GM23338 (cell line): ENCODE measurements at places on chromosomes 1 and 21.

DNA sequence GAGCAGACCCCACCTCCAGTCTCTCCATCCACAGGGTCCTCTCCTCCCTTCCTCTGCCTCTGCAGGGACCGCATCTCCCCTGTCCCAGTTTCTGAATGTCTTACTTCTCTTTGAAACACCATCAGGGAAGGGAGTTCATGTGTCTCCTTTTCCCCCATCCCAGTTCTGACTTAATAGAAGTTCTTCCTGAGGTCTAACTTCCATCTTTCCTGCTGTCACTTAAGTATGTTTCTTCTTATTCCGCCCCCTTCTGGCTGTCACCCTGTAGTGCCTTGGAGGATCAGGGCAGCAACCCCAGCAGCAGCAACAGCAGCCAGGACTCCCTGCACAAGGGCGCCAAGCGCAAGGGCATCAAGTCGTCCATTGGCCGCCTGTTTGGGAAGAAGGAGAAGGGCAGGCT lies 29.3 kb downstream of the MYOG start:
- DNase-seq: peak; percentile 55

GRCh38 chr1:4594286-4594991 lies 60.0 kb upstream of the AJAP1 start:
- DNase-seq: no peak

DNA sequence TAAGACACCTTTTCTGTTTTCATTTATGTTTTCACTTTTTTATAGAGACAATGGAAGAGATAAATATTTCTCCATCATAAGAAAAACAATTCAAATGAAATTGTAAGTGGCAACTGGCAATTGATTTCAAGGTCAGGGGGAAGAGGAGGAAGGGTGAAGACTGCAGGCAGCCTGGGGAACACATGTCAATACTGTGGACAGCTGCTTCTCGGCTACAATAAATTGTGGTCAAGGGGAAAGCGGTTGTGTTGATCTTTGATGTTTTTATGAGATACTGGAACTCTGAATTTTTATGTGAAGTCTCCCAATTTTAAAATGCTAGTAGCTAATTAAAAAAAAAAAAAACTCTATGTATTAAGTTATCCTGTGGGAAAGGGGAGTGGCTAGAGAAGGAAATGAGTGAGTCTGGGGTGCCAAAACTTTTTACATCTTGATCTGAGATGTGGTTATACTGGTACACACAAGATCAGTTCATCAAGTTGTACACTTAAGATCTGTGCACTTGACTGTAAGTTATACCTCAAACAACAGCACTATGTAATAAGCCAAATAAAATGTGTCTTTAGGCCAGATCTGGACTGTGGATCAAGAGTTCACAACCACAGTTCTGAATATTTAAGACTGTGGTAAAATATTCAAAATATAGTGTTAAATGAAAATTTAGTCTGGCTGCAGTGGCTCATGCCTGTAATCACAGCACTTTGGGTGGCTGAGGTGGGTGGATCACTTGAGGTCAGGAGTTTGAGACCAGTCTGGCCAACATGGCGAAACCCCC lies 18.0 kb downstream of the SSX2IP start:
- no peak for DNase-seq

DNA sequence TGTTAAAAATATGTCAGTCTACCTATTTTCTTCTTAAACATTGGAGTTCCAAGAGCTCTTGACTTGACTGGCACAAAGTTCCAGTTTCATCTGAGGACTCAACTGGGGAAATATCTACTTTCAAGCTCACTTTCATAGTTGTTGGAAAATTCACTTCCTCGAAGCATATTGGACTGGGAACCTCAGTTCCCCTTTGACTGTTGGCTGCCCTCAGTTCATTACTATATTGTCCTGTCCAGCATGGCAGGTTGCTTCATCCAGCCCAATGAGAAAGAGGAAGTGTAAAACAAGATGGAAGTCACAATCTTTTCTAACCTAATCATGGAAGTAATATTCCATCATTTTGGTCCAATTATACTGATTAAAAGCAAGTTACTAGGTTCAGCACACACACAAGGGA lies 54.3 kb downstream of the ZNF697 start:
- no peak for DNase-seq

- no peak for DNase-seq
Measured at GRCh38 chr1:212648431-212648830, 39.9 kb downstream of the ATF3 start.

GRCh38 chr1:214318356-214318755 lies 37.4 kb downstream of the SMYD2 start:
- no peak for DNase-seq

- DNase-seq: no peak
Measured at GRCh38 chr1:120133228-120133927, 42.9 kb downstream of the SEC22B start.

GRCh38 chr1:231871471-231871870 lies 244.9 kb downstream of the DISC1 start:
- no peak for DNase-seq

DNA sequence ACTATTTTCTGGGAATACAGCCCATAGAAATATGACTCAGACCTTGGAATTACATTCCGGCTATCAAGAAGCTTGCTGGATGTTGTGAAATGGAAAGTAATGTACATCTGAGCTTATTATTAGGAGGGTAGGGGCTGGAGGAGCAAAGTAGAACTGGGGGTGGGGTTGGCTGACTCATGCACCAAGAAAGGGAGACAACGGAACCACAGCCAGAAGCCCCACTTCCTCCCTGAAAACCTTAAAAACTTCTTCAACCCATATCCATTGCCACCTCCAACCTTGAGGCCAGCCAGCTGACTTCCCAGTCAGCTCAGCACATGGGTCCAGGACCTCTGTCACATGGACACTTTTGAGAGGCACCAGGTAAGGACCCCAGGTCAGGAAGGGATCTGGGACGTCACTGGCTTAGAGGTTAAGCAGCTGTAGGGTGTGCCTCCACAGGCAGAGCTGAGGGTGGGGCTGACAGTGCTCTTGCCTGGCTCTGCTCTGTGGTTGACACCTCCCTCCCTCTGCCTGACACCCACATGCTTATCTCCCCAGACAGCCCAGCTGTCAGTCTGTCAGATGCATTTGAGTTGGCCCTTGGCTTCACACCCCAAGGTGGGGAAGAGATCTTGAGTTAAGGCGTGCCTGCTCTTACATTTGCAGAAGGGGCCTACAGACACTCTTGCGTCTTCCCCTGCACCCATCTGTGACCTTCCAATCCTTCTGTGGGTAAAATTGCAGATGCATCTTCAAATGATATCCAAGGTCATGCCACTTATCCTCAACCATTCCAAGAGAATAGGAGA lies 5.7 kb upstream of the ZNF683 start:
- no peak for DNase-seq
